ENCODE measurements at places on chromosomes 1 and 21. TPM values are rescaled to one million over a fixed set of nuclear protein-coding genes. Genes with fewer than 3 reads are reported as not detected.

Gene FAM78B
- 1.5 TPM for total RNA-seq

Gene MIGA1
- 15.5 TPM for total RNA-seq

Gene RHCE
- 0.61 TPM for total RNA-seq

Gene PTAFR
- 0.16 TPM for total RNA-seq

Gene RPTN
- not detected for total RNA-seq

Data from hair follicle dermal papilla cell (primary cell).